ENCODE measurements at places on chromosomes 3 and 15. TPM values are rescaled to one million over a fixed set of nuclear protein-coding genes. Genes with fewer than 3 reads are reported as not detected.

RHOV gene
- 8.9 TPM for total RNA-seq

RASL12 gene
- 2.2 TPM for total RNA-seq

GOLGA8K gene
- 0.25 TPM for total RNA-seq

CEP70 gene
- 53.1 TPM for total RNA-seq

UNC13C gene
- total RNA-seq = 10.8 TPM

MEX3B gene
- 55.3 TPM for total RNA-seq

GOLGA6B gene
- not detected for total RNA-seq

BNC1 gene
- total RNA-seq = under 0.01 TPM

ADAMTS17 gene
- 6.1 TPM for total RNA-seq

HHATL gene
- total RNA-seq = not detected

IQCH gene
- 2.7 TPM for total RNA-seq

MUC4 gene
- total RNA-seq = under 0.01 TPM

FETUB gene
- not detected for total RNA-seq

CAMK2N2 gene
- 3.0 TPM for total RNA-seq

OXSR1 gene
- 36.4 TPM for total RNA-seq

STRIT1 gene
- total RNA-seq = not detected

PIGZ gene
- total RNA-seq = 3.4 TPM

CHRM5 gene
- total RNA-seq = 1.2 TPM

PPP1R14D gene
- total RNA-seq = not detected

ACOX2 gene
- total RNA-seq = 0.98 TPM

CD276 gene
- total RNA-seq = 36.6 TPM

MINDY4B gene
- not detected for total RNA-seq

CTSH gene
- 17.5 TPM for total RNA-seq

IL17RB gene
- 2.2 TPM for total RNA-seq

GRAMD1C gene
- total RNA-seq = 6.4 TPM

GOLGA8S gene
- total RNA-seq = under 0.01 TPM

NR2E3 gene
- total RNA-seq = not detected

MEF2A gene
- 38.4 TPM for total RNA-seq

ANKRD63 gene
- 0.49 TPM for total RNA-seq

ADAMTS7 gene
- 10.6 TPM for total RNA-seq

NANOGP8 gene
- 0.25 TPM for total RNA-seq

TUSC7 gene
- 0.25 TPM for total RNA-seq

FBXL22 gene
- 0.74 TPM for total RNA-seq

LIPH gene
- total RNA-seq = not detected

FGF7 gene
- total RNA-seq = 1.2 TPM

PYGO1 gene
- 42.5 TPM for total RNA-seq

EFHB gene
- total RNA-seq = 4.2 TPM

RMDN3 gene
- 14.8 TPM for total RNA-seq

ARNT2 gene
- total RNA-seq = 72.8 TPM

RHOA gene
- total RNA-seq = 104 TPM

OR5K2 gene
- not detected for total RNA-seq

GOLGA6L7 gene
- not detected for total RNA-seq

ECE2 gene
- total RNA-seq = 2.7 TPM
